Cardiac muscle cell (in vitro differentiated cells and primary cell): ENCODE measurements at places on chromosomes 6 and 20.
A peak's percentile ranks its signal among the peaks of the same experiment; 100 is the strongest.

GRCh38 chr20:7585126-7585679 lies 355.1 kb downstream of the HAO1 start:
- peak; percentile 2 for DNase-seq

GRCh38 chr6:3831761-3832530 lies 17.2 kb upstream of the FAM50B start:
- DNase-seq = no peak

DNA sequence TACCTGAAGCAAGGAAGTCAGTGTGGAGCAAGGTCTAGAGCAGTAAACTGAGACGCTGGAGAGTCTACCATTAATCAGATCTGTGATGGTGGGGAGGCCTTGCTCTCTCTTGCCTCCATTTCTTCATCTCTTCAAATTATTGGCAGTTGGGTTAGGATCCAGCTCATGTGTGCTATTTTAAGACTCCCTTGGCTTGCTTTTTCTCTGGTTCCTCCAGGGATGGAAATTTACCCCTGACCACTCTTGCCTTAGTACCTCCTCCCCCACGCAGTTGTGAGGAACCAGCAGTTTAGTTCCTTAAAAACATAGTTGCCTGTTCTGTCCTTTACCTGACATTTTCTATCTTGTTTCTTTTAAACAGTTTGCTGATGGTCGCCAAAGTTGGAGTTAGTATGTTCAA lies 7.4 kb downstream of the TMEM14C start:
- no peak for DNase-seq

DNA sequence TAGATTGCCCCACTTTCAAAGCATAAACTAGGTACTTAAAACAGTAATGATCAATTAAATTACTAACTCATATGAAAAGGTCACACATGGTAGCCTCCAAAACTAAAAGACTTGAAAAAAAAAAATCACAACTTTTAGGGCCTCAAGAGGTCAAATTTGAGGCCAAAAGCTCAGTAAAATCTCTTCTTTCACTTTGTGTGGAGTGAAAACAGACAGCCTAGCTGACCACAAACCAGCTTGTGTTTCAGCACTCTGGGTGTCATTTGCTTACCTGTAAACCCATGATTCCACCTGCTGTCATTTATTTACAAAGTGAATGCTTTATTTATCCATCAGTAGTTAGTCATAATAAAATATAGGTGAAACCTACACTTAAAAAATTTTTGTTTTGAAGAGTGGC lies 34.0 kb downstream of the GNAS start:
- DNase-seq = no peak

DNA sequence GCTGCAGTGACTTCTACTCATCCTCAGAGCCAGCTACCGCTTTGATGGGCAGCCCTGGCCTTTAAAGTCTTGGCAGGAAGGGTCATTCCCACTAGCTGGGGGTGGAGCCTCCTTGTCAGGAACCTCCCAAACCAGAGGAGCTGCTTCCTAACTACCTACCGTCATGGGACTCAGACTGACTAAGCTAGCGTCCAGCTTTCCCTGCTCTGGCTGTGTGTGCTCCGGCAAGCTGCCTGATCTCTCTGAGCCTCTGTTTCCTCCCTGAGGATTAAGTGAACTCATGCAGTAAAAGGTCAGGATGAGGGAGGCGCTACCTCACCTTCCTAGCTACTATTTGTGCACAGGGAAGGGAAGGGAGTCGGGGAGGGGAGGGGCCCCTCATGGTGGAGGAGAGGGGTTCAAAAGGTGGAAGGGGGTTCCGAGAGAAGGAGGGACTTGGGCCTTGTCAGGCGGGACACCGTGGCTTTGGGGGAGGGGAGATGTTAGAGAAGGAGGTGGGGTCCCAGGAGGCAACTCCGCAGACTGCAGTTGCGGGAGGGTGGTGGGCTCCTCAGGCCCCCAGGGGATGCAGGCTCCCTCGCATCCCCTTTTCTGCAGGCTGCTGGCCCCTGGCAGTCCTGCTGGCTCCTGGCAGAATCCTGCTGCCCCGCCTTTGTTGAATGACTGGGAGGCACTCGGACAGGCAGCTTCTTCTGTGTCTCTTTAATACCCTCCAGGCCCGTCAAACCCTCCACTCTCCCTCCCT lies 9.8 kb downstream of the DUSP15 start:
- peak; percentile 55 for DNase-seq

DNA sequence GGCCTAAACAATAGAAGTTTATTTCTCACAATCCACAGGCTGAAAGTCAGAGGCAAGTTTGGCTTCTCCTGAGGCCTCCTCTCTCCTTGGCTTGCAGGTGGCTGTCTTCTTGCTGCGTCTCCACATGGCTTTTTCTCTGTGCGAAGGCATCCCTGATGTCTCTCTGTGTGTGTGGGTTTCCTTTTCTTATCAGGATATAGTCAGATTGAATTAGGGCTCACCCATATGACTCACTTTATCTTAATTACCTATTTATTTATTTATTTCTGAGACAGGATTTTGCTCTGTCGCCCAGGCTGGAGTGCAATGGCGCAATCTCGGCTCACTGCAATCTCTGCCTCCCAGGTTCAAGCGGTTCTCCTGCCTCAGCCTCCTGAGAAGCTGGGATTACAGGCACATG lies 30.7 kb downstream of the LINC00237 start:
- DNase-seq = no peak

DNA sequence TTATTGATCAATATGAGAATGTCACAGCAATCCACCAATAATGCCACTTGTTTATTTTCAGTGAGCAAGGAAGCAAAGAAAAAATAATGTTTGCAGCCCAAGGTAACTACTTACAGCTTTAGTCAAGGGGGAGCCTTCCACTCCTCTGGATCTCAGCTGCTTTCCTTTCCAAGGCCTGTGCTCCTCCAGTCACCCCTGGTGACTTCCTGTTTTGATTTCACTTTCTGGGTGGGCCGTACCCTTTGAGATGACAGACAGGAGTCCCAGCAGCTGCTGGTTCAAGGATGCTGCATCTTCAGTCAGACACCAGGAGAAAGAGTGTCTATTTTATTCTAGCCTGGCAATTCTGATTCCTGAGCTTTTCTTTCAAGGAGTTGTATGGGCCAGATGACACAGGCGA lies 5.6 kb upstream of the VNN2 start:
- no peak for DNase-seq

DNA sequence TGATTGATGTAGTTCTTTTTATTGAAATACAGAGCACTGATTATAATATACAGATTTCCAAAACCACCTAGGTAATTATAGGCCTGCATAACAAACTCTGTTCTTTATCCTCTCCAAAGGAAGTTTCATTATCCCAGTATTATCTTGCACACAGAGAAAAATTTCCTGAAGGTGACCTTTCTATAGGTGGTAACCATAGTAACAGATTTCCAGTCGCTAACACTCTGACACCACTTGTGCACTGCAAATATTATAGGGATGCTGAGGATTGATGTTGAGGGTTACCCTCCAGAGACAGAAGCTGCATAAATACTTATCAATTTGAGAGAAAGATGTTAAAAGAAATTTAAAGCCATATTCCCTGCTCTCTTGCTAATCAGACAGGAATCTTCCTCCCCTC lies 274.5 kb upstream of the NRSN1 start:
- DNase-seq = no peak

- DNase-seq = peak; percentile 83
Observed at GRCh38 chr6:3202999-3203696, 24.3 kb downstream of the TUBB2B start.

DNA sequence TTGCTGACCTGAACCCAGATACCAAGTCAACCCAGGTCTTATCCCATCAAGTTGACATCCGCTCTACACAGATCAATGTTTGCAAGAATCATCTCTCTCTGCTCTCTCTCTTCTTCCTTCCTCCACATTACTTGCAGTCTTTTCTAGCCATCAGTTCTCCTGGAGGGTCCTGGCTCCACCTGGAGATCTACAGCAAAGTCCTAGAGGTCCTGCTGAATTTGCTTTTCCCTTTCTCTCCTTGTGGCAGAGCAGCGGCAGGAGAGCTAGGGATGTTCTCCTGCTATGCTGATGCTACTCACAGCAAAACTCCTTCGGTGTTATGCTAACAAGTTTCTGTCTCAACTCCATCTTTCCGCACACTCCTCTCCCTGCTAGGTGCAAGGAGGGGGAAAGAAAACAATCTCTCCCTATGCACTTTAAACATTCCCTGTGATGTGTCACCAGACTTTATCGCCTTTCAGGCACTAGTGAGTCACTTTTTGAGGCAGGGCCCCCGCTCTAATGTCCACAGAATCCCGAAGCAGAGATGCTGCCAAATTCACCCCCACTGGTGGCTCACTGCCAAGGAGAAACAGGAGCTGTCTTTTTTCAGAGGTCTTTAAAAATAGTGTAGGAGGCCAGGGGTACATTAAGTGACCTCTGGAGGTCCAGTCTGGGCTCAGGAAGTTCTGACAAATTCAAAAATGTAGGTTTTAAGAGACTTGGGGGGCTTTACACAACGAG lies 62.6 kb downstream of the FAM50B start:
- DNase-seq = no peak

DNA sequence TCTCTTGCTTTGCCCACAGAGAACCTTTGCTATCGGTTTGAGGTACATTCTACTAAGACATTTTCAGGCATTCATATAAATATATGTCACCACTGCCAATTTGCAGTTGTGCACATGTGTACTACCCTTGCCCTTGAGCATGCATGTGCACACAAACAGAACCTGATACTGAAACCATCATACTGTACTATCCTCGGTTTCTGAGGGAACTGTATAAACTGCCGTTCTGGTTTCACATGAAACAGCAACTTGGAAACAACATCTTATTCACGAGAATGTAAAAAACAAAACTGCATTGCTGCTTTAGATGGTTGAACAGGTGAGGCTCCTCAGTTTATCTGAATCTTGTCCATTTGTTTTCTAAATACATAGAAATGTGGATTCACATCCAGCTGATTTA lies 151.2 kb upstream of the TMEM170B start:
- no peak for DNase-seq

GRCh38 chr6:15183979-15184378 lies 61.9 kb upstream of the JARID2 start:
- DNase-seq = no peak

GRCh38 chr6:56017198-56017597 lies 141.8 kb upstream of the BMP5 start:
- DNase-seq = no peak

DNA sequence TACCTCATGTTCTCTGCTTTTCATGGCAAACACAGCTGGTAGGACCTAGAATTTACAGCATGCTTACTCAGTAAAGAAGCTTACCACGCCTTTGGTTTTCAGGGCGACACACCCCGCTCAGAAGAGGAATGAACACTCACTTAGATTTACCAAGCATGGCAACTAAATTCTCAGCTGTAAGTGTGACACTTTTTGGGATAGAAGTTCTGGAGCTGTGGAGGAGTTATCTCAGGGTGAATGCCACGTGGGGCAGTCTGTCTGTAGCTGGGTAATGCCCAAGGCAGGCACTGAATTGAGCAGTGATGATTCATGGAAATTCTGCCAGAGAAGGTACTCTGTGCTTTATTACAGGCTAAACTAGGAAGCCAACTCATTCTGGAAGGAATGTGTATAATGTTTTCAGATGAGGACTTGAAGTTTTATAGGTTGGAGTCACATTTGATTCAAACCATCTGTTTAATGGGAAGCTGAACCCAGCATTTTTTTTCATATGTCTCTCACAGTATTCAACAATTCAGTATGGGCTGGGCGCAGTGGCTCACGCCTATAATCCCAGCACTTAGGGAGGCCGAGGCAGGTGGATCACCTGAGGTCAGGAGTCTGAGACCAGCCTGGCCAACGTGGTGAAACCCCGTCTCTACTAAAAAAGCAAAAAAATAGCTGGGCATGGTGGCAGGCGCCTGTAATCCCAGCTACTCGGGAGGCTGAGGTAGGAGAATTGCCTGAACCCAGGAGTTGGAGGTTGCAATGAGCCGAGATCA lies 3.5 kb upstream of the PRIM2 start:
- no peak for DNase-seq

- peak; percentile 64 for DNase-seq
Observed at GRCh38 chr20:54680872-54681619, 205.7 kb downstream of the DOK5 start.

- DNase-seq = no peak
Observed at GRCh38 chr6:6826095-6826901, 237.8 kb downstream of the LY86 start.

DNA sequence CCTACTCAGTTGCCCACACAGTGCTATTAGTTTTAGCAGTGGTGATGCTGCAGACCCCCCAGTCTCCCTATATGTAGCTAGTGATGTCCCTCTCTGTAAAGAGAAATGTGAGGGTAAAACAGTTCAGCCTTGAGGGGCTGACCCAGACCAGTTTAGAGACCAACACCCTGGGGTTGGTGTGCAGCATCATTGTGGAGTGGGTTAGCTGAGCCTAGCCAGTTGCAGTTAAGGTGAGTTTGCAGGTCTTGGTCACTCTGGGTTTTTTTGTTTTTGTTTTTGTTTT lies 401 bp upstream of the B3GALT4 start:
- no peak for DNase-seq

DNA sequence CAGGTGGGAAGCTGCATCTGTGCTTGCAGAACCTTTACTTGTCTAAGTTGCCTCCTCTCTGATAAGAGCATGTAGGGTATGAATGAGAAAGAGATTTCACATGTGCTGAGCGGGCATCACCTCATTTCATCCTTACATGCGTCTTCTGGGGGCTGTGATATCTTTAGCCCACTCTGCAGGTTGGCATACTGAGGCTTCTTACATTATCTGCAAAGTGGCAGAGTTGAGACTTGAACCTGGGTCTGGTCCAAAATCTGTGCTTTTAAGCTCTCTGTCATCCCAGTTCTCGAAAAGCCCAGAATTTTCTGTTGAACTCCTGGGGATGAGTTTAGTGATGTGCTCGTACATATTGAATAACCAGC lies 2.0 kb upstream of the SRC start:
- no peak for DNase-seq

GRCh38 chr6:13924146-13924948 lies 405 bp upstream of the RNF182 start:
- peak; percentile 57 for DNase-seq

GRCh38 chr20:18739751-18740166 lies 73.8 kb upstream of the SCP2D1 start:
- DNase-seq = peak; percentile 88

GRCh38 chr6:167699141-167699931 lies 127.4 kb upstream of the AFDN start:
- DNase-seq = peak; percentile 71

DNA sequence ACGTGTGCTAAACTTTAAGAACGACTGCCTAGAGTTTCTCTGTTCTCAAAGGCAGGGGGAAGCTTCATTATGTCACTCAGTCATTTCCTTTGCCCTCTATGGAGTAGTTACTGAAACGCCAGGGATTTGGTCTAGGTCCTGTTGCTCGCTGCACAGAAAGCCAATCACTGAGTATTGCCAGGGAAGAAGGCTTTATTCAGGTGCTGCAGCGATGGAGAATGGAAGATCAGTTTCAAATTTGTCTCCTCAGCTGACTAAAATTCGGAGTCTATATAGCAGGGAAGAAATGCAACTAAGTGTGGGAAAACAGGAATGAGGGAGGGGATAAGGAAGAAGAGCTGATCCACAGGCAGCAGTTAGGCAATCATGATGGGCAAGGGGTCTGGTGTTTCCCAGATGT lies 75.8 kb downstream of the QRSL1 start:
- DNase-seq = no peak

DNA sequence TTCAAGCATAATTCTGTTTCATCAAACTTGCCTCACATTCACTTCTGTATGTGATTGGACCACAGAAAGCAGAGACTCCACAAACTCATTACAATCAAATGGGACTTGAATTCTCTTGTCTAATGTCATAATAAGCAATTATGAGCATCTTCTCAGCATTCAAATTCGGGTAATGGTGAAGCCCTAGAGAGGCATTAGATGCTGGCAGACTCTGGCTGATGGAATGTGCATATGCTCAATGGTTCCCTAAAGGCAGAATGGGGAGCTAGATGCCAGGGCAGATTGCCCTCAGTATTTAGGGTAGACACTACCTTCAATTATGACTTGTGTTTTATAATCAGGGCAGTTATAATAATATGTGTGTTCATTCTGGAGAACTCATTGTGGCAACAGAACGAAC lies 127.9 kb downstream of the HDGFL1 start:
- DNase-seq = no peak
